ENCODE measurements at places on chromosomes 3 and 15.

DNA sequence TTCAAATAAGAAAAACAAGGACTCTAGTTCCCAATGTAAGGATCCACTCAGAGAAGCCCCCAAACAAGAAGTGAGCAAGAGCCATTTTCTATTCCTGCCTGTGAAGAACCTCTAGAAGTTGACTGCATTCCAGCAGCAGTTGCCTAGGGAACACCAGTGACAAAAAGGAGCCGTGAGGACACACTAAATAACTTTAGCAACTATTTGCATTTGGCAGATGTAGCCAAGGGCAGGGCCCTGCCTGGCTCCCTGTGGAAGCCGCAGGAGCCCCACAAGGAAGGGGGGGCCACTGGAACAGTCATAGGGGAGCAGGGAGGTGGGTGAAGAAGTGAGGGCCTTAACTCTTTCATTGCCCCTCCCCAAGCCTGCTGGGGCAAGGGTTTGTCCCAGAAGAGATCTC is 470.2 kb upstream of the PROK2 start:
- peak; percentile 39 for DNase-seq

- no peak for DNase-seq
Observed at GRCh38 chr3:116569611-116570010, 124.3 kb upstream of the LSAMP start.

- DNase-seq, result no peak
Observed at GRCh38 chr3:132912416-132912753, 125.8 kb upstream of the TMEM108 start.

GRCh38 chr3:3499987-3500386 is 299.2 kb upstream of the LRRN1 start:
- no peak for DNase-seq

DNA sequence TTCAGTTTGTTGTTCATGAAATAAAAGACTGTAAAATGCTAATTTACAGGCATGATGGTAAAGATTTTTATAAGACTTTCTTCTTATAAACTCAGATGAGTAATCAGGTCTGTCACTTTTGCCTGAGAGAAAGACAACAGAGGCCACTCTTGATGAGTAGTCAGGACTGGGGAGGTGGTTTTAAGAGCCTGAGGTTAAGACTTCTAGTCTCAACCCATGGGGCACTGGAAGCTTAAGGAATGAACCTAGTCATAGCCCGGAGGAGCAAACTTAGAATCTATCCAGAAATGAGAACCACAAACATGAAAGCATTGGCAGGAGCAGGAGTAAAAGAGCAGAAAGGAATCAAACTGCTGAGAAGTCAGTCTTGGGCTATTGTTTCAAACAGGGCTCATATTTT is 846.3 kb upstream of the ARPP21 start:
- peak; percentile 11 for DNase-seq

DNA sequence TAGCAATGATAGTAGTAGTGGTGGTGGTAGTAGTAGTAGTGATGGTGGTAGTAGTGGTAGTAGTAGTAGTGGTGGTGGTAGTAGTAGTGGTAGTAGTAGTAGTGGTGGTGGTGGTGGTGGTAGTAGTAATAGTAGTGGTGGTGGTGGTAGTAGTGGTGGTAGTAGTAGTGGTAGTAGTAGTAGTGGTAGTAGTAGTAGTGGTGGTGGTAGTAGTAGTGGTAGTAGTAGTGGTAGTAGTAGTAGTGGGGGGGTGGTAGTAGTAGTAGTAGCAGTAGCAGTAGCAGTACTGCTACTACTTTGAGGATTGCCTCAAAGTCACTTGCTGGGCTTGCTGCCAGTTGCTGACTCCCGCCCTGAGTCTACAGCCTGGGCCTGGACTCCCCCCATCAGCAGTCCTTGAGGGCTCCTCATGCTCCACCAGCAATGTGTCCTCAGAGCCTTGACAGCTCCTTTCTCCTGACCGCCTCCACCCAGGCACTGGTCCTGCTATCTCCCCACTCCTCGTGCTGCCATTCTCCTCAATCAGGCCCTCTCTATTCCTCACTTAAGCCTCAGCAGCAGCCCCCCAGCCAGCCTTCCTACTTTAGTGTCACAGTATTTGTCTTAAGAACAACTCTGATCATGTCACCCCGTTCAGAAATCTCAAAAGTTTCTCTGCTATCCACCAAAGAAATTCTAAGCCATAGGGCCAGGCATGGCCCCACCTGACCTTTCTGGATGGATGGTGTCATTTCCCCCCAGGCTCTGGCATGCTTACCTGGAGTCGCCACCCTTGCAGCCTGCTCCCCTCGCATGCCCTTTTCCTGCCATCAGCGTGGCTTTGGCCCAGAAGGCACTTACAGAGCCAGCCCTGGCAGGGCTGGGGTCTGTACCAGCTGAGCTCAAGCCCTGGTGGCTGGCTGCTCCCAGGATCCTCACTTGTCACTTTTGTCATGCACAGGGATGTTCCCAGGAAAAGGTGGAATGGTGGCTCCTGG is 45.6 kb downstream of the DLEC1 start:
- DNase-seq, result no peak

GRCh38 chr3:32591186-32591585 is 20.5 kb upstream of the DYNC1LI1 start:
- no peak for DNase-seq

DNA sequence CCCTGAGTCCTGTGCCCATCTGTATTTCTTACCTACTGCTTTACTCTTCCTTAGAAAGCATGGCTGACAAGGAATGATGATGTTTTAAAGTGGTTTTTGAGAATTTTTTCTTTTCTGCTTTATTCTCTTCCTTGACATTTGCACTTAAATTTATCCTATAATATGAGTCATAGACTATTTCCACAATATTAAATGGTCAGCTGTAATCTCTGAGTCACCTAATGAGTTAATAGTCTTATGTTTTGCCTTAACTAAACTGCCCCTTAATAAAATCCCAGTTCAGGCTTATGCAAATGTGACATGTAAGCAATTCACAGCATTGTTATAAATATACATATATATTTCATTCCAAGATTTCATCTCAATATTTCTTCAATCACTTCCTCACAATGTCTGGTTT is 23.8 kb downstream of the MEIS2 start:
- peak; percentile 15 for DNase-seq

DNA sequence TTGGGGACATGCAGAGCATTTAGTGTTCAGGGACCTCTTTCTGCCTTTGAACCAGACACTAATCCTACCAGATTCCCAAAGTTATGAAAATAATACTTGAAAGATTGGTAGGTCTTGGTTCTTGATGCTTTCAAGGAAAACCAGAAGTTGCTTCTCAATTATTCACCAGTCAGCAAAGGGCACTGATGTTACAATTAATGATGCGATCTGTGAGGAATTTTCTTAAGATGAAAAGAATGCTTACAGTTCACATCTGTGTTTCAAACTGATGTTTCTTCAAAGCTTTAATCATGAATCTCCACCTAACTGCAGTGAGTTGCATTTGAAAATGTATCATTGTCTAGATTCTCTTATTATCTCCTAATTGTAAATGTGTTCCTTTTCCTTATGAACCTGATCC is 161.0 kb downstream of the NAALADL2 start:
- peak; percentile 21 for DNase-seq

DNA sequence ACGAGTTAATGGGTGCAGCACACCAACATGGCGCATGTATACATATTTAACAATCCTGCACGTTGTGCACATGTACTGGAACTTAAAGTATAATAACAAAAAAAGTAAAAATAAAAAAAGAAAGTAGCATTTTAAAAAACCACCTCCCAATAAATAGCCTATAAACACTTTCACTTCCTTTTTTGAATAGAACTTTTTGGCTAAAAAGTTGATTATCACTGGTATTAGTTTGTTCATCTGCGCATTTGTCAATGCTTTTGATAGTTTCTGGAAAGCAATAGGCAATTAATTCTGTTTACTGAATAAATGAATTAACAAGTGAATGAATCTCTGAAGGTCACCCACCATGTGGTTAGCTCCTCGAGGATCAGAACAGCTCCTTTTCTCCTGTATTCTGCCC is 179.9 kb downstream of the SLC9A9 start:
- no peak for DNase-seq

DNA sequence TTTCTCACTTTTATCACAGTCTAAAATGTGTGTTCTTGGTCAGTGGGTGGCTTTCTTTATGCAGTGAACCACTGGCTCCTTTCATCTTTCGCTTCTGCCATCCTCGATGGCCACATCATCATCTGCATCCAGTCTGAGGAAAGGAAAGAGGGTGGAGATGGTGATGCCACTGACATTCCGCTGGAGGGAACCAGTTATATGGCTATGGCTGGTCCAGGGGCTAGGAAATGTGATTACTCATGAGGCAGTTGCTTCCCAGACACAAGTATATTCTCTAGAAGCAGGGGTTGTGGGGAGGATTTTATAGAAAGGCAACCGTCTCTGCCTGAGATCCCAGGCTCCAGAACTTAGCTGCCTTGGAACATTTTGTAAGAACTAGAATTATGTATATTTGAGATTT is 246.7 kb upstream of the AZI2 start:
- DNase-seq, result no peak

DNA sequence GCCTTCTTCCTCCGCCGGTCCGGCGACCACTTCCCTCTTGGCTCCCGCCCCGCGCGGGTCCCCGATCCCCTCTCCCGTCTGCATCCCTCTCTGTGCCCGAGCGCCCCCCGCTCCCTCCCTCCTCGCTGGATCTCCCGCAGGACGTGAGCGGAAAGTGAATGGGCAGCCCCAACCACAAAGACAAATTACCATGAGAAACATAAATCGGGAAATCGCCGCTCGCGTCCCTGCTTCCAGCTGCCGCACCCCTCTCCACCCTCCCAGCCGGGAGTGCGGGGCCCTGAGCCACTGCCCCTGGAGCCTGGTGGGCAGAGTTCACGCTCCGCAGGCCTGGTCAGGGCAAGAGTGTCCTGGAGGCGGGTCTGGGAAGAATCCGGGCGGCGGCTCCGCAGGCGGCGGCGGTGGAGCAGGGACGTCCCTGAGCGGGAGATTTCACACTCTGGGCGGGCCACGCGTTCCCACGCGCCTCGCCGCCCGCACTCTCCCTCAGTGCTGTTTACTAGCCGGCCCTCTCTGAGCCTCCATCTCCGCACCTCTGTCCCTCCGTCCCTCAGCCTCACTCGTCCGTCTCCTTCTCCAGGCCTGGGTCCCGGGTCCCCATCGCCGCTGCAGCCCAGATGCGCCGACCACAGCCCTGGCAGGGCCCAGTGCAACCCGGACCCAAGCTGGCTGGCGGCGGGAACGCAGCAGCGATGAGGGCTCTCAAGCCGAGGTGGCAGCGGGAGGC is 835 bp downstream of the SEMA5B start:
- no peak for DNase-seq
